ENCODE measurements at places on chromosomes 2 and 18.

DNA sequence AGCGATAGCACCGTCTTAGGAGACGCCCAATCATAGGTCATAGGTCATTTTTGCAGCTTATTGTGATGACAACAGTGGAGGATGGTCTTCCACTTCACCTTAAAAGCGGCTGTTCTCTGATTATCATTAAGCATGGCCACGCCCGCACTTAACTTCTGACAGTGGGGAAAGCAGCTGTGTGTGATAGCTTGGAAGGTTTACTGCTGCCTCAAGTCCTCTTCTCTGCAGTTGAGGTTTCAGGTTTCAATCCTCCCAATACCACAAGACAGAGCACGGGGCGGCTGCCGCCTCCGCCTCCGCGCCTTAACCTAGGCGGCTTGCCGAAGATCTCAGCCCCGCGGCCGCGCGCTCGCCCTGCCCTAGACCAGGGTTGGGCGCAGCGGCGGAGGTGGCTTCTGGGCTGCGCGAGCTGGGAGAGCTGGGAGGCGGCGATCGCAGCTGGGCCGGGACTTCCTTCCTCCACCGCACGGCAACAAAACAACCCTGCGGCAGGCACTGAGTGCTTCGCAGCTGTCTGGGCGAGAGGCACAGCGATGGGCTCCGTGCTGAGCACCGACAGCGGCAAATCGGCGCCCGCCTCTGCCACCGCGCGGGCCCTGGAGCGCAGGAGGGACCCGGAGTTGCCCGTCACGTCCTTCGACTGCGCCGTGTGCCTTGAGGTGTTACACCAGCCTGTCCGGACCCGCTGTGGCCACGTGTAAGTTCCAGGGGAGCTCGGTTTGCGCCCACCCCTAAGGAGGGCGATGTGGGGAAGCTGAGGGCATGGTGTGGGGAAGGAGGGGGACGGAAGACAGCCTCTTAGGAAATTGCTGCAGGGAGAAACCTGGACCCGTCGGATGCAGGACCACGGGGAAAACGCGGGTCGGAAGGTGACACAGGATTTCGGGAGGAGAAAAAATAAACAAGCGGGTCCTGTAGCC is at the start of gene RNF125:
Gene RNF125, plus strand, starts transcription at position 495 of the 920 bp plus-strand sequence. Its CDS starts 39 bp downstream, at position 534.
- peak; percentile 89 for DNase-seq

DNA sequence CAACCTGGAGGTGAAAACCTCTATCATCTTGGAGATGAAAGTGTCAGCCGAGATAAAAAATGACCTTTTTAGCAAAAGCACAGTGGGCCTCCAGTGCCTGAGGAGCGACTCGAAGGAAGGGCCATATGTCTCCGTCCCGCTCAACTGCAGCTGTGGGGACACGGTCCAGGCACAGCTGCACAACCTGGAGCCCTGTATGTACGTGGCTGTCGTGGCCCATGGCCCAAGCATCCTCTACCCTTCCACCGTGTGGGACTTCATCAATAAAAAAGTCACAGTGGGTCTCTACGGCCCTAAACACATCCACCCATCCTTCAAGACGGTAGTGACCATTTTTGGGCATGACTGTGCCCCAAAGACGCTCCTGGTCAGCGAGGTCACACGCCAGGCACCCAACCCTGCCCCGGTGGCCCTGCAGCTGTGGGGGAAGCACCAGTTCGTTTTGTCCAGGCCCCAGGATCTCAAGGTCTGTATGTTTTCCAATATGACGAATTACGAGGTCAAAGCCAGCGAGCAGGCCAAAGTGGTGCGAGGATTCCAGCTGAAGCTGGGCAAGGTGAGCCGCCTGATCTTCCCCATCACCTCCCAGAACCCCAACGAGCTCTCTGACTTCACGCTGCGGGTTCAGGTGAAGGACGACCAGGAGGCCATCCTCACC is 90.2 kb downstream of the SH3BP4 start:
- DNase-seq = no peak

DNA sequence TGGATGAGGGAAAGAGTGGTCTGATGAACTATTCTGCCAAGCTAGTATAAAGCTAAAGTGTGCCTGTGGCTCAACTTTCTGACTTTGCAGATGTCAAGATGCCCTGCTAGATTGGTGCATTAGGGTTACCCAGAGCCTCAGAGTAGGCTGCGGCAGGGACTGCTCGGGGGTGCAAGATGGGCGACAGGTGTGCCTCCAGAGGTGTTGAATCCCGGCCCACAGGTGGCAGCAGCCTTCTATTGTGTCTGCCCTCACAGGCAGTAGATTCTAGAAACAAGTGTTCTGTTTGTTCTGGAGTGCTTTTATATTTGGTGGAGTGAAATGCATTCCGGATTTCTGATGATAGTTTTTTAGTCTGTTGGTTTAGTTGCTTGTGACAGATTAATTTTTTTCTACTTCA is 131.6 kb upstream of the IL1R2 start:
- DNase-seq = no peak

DNA sequence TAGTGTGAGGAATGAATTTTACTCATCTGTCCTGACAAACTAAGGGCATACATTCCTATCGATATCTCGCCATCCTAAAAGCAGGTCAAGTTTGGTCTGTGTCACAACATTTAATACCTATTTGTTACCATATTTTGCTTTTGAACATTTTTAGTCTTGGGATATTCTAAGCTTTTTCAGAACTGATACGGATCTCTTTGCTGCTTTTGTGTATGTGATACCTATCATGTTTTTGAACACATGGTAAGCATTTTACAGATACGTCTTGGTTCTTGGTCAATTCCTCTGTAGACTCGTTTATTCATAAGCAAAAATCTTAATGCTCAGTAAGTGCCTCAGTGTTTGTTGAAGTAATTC is 592 bp downstream of the ZNF397 start:
- DNase-seq = no peak

- DNase-seq = no peak
These were observed 75.3 kb downstream of the ARHGEF4 start for GRCh38 chr2:130911996-130912395.

DNA sequence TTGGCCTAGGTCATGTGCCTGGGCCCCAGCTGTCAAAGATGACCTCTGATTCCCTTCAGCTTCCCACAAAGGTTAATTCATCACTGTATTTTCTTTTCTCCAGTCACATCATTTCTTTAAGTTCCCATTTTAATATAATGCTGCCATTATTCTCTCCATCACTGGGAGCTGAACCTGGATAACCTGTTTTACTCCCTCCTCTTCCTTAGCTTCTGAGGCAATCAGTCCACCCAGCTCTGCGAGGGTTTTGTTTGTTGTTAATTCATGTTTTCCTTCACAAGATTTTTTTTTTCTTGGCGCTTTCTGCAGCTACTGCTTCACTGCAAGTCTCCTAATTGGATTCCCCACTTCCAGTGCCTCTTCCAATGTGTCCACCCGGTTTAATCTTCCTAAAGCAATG is 5.1 kb upstream of the EML4 start:
- no peak for DNase-seq

DNA sequence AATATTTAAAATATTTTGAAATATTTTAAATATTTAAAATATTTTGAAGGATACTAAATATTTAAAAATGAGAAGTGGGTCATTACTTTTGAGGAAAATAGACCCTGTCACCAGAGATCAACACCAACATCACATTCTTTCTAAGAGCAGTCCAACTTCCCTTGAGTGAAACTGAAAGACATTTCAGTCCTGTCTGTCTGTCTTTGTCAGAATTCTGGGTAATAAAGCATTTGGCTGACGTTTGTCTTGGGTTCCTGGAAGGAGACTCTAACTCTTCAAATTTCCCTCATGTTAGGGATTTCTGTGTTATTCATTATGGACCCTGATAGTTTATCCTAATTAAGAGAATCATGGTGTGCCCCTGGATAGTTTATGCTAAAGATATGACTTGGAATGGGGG is 32.8 kb downstream of the TTC21B start:
- DNase-seq = no peak

DNA sequence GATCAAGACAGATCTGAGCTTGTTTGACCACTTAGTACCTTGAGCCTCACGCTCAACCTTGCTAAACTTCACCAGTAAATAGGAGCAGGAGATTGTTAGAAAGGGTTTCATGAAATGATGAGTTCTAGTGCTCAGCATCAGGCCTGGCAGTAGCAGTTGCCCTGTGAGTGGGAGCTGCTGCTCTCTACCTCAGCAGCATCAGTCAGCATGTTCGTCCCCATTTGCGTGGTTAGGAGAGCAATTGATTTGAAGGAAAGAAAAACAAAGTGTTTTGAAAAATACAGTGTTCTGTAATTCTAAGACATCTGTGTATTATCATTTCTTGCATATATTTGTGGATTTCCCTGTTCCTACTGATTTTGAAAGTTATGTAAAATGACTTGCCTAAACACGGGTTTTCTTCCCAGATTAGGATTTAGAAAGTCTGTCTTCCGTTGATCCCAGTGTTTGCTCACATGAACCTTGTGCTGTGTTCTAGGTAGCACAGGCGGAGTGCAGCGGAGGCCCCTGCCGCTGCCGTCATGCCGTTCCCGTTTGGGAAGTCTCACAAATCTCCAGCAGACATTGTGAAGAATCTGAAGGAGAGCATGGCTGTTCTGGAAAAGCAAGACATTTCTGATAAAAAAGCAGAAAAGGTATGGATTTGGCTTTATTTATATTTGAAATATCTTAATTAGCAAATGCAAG is 47.0 kb downstream of the CAB39 start:
- no peak for DNase-seq

DNA sequence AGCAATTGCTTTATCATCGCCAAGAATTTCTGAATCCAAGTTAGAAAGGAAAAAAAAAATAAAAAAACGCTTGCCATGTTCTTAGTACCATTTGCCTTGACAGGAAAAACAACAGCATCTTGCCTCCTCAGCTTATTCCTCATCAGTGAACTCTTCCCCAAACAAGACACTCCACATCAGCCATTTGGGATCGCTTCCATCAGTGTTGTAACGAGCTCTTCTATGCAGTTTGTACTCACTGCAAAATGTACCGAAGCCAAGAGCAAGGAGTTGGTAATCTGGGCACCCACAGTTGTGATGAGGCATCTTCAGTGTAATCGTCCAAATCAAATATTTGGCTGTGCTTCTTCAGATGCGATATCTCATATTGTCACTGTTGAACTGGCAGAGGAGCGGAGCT is 503.7 kb downstream of the TMEM182 start:
- no peak for DNase-seq

DNA sequence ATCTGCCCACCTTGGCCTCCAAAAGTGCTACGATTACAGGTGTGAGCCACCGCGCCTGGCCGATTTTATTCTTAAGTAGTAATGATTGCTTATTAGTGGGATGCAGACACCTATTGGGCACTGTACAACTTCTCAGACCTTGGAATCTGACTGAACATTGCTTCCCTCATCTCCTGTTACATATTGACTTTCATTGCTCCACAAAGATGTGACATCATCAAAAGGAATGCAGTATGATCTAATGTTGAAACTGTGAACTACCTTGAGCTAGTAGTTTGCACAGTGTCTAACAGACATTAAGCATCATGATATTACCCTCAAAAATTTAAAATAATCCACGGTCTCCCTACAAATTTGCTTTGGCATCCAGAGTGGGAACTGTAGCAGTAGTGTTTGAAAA is 109.8 kb upstream of the SIX2 start:
- no peak for DNase-seq

DNA sequence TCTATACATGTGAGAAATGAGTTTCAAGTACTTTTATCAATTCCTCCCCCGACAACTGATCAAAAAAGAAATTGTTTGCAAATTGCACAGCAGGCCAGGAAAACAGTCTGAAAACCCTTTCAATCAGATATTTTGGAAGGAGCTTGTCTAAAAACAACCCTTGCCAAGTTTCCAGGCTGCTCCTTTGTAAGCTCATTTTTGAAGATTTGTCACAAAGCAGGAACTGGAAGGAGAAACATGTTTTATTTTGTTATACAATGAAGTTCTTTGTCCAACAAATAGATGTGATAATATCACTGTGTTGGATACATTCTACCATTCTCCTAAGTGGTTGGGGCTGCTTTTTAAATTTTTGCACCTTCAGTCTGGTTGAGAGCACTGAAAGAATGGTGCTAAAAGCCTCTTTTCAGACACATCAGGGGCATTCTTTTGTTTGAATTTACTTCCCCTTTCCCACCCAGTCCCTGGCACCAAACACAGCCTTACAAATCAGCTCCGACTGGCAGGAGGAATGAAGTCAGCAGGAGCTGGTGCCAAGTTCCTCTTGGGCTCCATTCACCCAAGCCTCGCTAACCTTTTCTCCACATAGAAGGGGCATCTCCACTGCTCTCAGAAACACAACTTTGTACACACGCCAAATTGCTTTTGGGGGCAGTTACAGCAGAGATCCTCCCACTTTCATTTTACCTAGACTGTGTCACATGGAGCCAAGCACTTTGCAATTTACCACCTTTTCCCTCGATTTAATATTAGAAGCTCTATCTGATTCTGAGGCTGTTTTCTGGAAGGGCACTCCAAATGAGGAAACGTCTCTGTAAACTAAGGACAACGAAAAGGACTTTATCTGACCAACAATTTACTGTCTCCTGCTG is 88.0 kb downstream of the C1D start:
- DNase-seq = no peak

DNA sequence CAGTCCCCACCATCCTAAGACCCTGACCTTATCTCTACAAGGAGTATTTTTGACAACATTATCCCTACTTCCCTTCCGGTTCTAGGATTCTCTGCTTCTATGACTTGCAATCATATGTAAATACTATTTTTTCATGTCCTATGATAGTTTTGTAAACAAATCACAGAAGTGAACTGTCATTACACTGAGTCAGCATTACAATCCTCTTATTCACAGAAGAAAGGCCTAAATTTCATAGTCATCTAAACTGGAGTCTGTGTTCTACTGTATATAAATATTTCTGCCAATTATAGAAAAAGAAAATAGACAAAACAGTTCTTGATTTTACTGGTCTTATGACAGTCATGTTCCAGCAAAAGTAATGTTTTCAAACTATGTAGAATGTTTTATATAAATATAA is 265.1 kb downstream of the NCKAP5 start:
- DNase-seq = no peak

DNA sequence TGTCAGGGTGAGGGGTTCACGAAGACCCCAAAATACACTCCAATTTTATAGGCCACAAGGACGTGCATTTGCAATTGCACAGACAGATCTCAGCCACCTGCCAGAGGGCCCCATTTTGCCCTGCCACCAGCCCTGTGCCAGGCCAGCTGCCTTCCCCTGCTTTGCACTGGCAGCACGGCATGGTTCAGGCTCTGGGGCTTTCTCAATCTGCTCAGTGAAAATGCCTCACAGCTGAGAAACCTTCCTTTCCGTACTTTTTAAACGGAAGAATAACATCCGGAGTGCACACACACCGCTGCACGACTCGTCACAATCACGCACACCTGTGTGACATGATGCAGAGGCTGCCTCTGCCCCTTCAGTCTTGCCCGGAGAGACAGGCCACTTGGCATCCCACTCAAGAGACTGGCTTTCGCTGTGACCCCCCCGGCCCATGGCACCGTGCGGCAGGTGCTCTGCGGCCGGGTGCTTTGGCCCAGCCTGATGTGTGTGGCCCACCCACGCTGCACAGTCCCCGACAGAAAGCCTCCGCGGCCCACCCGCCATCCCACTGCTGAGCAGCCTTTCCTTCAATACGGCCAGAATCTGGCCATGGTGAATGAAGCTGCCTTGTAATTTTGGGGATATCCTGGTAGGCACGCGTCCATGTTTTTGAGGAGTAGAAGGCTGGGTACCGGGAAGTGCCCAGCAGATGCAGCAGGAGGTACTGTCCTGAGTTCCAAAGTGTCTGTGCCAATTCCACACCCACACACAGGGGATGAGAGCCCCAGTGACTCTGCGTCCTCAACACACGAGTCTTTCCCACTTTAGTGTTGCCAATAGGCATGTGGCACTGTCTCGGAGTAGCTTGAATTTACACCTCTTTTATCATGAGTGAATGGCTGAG is 88.8 kb downstream of the USP40 start:
- DNase-seq = no peak
